ENCODE measurements at places on chromosomes 7 and 10.

DNA sequence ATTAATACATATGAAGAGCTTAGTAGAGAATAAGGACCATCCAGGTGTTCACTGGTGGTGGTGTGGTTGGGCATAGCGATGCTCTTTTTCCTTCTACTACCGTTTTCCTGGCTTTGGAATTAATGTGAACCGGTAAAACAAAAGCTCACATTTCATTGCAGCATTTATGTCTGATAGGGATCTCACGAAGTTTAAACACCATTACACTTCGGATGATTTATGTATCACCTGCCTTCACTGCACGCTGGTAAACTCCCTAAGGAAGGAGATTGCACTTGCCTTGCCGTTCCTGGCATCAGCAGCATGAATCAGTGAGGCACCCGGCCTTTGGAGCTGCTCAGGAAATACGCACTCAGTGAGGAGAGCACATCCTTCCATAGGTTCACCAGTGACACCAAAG, 47.5 kb downstream of the WIPF3 start:
- no peak for DNase-seq

DNA sequence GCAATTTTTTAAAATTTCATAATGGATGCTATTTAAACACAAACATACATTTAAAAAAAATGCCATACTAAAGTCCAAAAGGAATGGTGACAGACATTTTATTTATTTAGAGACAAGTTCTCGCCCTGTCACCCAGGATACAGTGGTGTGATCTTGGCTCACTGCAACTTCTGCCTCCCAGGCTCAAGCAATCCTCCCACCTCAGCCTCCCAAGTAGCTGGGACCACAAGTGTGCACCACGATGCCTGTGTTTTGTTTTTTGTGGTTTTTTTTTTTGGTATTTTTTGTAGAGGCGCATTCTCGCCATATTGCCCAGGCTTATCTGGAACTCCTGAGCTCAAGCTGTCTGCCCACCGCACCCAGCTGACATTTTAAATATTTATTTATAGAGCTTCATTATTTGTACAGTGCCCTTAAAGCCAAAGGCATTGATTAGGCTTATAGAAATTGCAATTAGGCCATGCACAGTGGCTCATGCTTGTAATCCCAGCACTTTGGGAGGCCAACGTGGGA, 703.5 kb downstream of the AUTS2 start:
- DNase-seq: no peak

GRCh38 chr7:92837000-92837749, 802 bp upstream of the CDK6 start:
- no peak for DNase-seq

- DNase-seq: no peak
Observed at GRCh38 chr7:20519645-20520044, 95.8 kb upstream of the ABCB5 start.

DNA sequence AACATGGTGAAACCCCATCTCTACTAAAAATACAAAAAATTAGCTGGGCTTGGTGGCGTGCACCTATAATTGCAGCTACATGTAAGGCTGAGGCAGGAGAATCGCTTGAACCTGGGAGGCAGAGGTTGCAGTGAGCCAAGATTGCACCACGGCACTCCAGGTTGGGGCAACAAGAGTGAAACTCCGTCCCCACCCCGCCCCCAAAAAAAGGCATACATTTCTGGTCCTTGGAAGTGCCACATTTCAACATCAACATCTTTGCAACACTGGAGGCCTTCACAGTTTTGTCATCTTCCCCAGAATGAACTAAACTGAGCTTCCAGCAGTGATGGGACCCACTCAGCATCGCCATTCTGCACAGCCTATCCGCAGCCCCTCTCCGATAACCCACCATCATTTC, 36.6 kb downstream of the FAM53B start:
- DNase-seq: no peak

DNA sequence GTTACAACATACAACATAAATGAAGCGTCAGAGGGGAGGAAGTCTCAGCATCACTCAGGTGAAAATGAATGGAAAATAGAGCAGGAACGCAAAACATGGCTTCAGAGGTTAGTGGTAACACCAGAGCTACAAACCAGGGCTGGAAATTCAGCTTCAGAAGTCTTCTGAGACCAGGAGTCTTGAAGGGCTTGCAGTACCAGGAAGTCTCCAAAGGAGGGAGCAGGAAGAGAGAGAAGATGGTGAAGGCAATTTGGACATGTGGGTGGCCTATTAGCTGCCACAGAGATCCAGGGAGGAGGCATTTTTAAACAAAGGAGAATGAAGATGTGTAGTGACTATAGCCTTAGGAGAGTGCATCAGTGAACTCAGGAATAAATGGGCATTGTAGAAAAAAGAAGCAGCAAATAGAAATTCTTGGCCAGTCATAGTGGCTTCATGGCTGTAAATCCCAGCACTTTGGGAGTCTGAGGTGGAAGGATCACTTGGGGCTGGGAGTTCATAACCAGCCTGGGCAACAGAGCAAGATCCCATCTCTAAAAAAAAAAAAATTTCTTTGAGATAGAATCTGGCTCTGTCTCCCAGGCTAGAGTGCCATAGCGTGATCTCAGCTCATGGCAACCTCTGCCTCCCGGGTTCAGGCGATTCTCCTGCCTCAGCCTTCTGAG, 9.3 kb upstream of the TET1 start:
- DNase-seq: no peak

- no peak for DNase-seq
Observed at GRCh38 chr7:151400626-151401315, 9.1 kb downstream of the WDR86 start.

DNA sequence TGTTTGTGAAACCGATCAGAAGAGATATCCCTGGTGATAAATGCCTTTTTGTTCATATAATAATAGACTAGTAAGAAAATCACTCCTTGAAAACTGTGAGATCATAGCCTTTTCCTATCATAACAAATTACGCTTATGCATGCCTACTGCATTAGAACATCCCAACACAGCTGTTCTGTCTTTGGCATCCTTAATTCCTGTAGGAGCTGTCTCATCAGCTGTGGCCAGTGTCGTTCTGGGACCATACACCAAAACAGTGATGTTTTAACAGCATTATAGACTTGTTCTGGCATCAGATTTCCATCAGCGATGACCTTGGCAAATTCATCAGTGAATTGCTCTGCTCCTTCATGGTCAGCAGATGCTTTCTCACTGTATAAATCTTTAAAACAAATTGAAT, 423.6 kb upstream of the LRGUK start:
- DNase-seq: no peak

DNA sequence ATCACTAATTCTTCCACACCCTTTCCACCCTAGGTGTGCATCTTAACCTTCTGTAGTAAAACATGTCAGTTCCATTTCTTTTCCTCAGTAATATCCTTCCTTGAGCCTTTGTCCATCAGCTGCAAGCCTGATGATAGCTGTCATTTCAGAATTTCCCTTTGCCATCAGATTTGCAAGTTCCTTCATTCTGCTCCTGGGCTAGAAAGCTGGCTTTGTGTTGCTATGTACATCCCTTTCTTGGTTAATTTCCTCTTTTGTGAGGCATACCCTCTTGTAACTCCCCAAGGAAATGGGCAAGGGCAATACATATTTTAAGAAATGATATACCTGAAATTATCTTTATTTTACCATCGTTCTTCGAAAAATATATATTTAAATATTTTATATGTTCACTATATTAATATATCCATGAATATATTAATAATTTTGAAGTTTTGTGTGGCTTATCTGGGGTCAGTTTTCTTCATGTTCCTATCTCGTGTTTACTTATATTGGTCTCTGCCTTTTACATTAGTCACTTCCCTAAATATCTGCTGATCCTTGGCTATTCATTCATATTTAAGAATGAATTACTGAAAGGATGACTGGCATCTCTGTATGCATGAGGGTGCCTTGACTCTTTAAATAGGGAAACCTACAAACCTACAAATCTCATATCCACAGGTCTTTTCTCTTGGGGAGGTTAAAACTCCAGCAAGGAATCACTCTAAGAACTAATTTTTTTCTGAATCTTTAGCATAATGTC, 143.8 kb downstream of the ZNF22 start:
- DNase-seq: no peak

- DNase-seq: no peak
Observed at GRCh38 chr7:99440195-99440594, 1.5 kb downstream of the CPSF4 start.

DNA sequence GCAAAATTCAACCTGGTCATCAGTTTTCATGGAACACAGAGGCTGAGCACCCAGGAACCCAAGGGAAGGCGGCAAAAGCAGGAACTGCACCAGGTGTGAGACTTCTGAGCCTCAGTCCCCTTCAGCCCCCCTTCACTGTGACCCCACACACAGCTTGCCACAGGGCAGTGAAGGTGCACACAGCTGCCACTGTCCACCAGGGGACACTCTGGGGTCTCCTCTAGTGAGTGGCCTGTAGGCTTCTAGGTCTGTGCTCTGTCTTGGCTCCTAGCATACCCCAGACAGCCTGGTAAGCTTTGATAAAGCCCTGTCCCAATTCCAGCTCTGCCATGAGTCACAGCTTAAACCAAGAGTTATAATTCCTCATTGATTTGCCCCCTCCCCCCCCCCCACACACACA, 12.1 kb downstream of the KCNH2 start:
- no peak for DNase-seq

GRCh38 chr7:1029637-1030443, 14.5 kb upstream of the GPR146 start:
- DNase-seq: no peak

DNA sequence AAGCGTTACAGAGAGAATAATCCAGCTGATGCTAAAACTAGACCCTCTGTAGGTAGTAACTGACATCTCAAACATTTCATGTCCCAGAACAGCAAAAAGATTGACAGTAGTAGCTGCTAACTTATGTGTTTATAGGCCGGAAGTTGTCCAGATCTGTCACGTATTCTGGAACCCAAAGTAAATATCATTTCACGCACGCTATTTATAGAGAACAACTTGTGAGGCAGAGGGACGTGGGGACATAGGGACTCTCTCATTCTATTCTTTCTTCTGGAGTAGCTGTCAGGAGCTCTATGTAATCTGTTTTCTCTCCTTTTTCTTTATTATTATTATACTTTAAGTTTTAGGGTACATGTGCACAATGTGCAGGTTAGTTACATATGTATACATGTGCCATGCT, 22.3 kb downstream of the AGK start:
- no peak for DNase-seq

- DNase-seq: no peak
Observed at GRCh38 chr10:59611048-59611447, 98.6 kb downstream of the SLC16A9 start.

GRCh38 chr7:40839881-40840280, 705.1 kb downstream of the SUGCT start:
- DNase-seq: no peak

- DNase-seq: no peak
Observed at GRCh38 chr10:4947039-4947634, 16.1 kb upstream of the AKR1C1 start.

Measured in stimulated activated CD4-positive, alpha-beta T cell treated with anti-CD3 and anti-CD28 coated beads, TNF-alpha, amount 100 ng/mL, for 24 hours (primary cell).